ENCODE measurements at places on chromosomes 2 and 18.

DNA sequence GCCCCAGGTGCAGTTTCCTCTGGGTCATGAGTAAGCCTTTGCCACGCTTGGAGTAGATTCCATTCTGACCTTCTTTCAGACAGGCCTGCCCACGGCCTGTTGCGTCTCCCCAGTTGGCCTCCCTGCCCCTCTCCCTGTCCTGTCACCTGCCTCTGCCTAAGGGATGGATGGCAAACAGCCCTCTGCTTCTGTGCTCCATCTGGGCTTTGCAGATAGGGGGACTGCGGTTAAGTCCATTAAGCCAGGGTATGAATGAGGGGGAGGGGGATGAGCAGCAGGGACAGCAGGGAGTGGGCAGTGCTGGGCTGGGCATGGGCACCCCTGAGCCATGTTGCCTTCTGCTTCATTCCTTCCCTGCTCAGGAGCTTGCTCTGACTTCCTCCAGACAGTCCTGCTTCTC lies 37.6 kb upstream of the B3GNT7 start:
- DNase-seq, result no peak

GRCh38 chr2:201513271-201513670 lies 61.7 kb downstream of the STRADB start:
- DNase-seq, result no peak

DNA sequence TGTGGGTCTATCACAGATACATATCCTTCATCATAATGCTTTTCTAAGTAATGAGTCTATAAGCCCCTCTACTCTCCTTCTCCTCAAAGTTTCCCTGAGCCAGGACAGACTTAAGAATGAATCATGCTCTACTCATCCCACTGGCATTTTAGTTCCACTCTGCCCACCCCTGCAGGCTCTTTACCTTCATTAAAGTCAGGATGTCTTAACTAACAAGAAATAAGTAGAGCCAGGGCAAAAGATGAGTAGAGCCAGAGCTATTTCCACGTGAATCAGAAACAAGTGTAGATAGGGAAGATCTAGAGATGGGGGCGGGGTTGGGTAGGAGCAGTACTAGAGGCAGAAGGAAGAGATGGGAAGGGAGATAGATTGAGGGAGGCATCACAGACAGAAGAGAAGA lies 790.5 kb downstream of the RNF144A start:
- DNase-seq, result no peak

DNA sequence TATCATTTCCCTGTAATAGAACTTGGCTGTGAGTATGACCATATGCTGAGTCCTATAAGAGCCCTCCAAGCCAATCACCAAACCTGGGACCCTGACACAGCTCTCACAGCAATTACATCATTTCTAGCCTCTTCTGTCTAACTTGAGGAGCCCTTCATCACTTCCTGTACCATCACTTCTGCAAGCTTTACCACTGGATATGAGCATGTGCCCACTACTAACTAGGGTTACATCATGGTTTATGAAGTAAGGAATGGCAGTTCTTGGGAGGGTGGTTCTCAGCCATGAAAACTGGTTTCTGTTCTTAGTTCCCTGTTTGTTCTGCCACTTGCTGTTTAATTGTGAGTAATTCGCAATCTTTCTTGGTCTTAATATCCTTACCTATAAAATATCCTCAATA lies 31.0 kb upstream of the EPB41L3 start:
- no peak for DNase-seq

DNA sequence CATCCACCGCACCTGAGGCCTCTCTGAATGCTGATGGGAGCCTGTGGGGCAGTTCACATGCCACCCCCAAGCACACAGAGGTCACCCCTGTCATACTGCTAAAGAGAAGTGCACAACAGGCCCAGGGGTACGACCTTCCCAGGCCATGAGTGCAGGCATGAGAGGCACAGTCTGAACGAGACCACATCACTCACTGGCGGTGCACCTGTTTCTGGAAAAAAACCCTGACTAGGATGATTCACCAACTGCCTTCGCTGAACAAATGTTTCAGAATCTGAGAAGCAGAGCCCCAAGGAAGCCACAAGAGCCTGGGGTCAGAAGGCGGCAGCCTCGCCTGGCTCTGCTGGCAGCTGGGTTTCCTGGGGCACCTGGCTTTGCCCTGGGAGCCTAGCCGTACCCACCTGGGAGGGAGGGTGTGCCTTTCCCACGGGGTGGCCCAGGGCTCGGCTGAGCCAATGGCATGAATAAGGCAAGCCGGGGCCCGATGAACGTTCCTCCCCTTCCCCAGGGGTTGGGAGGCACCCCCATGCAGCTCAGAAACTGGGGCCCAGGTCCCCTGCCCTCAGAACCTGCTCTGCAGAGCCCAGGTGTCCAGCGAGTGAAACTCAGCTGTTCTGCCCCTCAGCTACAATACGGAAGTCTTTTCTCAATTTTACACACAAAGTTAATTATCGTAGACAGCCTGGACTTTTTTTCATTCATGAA lies 73.8 kb downstream of the HDAC4 start:
- DNase-seq, result no peak

GRCh38 chr2:165621086-165621560 lies 151.6 kb downstream of the CSRNP3 start:
- DNase-seq, result no peak

GRCh38 chr2:1378456-1379150 lies 34.7 kb upstream of the TPO start:
- DNase-seq, result no peak

DNA sequence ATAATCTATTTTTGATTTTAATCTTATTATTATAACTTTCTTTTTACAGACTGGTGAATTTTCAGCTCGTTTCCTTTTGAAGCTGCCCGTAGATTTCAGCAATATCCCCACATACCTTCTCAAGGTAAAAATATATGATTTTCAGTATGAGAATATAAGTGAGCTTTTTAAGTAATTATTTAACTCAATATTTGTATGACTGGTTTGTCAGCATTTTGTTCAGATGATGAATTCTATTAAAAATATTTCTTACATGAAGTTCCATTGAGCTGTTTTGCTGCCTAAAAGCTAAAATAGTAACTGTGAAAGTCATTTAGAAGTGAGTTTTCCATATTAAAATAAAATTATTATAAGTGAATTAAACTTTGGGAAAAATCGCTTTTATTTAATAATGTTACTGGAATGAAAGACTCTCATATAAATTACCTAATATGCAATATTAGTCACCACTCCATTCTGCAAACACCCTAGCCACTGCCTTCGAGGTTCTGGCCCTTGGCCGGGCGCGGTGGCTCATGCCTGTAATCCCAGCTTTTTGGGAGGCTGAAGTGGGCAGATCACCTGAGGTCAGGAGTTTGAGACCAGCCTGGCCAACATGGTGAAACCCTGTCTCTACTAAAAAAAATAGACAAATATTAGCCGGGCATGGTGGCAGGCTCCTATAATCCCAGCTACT lies 155.3 kb downstream of the BABAM2 start:
- DNase-seq, result no peak

GRCh38 chr2:210519594-210519993 lies 36.8 kb upstream of the CPS1 start:
- DNase-seq, result no peak

GRCh38 chr2:202378001-202378400 lies 1.9 kb downstream of the BMPR2 start:
- DNase-seq, result no peak

GRCh38 chr2:216034065-216034464 lies 20.7 kb upstream of the MREG start:
- DNase-seq, result peak; percentile 70

- DNase-seq, result no peak
These were observed 192.4 kb upstream of the ERBB4 start for GRCh38 chr2:212730994-212731393.

DNA sequence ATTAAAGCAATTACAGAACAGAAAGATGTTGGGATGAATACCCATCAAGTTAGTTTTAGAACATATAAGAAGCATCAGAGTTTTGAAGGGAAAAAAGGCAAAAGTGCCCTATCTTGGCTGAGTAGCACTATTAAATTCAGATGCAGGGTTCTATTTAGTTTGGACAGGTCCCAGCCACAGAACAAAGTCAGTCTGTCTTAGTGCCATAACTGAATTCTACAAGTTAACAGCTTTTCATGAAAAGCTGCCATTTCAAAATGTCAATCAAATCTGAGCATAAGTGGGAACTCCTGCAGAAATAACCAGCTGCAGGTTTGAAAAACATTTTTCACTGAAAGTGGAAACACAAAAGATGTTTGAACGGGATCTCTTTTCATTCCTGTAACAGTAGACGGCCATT lies 160.4 kb downstream of the SRBD1 start:
- DNase-seq, result no peak

DNA sequence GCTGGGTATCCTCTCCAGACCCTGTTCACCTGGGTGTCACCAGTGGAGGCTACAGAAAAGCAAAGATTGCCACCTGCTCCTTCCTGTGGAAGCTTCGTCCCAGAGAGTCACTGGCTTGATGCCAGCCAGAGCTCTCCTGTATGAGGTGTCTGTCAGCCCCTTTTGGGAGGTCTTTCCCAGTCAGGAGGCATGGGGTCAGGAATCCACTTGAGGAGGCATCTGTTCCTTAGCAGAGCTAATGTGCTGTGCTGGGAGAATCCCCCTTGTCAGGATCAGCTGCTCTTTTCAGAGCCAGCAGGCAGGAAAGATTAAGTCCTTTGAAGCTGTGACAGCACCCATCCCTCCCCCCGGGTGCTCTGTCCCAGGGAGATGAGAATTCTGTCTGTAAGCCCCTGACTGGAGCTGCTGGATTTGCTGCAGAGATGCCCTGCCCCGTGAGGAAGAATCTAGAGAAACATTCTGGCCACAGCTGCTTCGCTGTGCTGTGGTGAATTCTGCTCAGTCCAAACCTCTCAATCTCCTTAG lies 121.8 kb downstream of the GPR39 start:
- DNase-seq, result peak; percentile 88

- no peak for DNase-seq
These were observed 59.4 kb upstream of the BZW1 start for GRCh38 chr2:200752332-200752731.

- no peak for DNase-seq
These were observed 45.8 kb upstream of the TANC1 start for GRCh38 chr2:158922601-158923000.

GRCh38 chr2:239287461-239287860 lies 113.4 kb downstream of the HDAC4 start:
- DNase-seq, result no peak

GRCh38 chr2:98663511-98664090 lies 55.2 kb downstream of the UNC50 start:
- DNase-seq, result no peak

- no peak for DNase-seq
These were observed 3.8 kb upstream of the CHN1 start for GRCh38 chr2:175008801-175009495.

DNA sequence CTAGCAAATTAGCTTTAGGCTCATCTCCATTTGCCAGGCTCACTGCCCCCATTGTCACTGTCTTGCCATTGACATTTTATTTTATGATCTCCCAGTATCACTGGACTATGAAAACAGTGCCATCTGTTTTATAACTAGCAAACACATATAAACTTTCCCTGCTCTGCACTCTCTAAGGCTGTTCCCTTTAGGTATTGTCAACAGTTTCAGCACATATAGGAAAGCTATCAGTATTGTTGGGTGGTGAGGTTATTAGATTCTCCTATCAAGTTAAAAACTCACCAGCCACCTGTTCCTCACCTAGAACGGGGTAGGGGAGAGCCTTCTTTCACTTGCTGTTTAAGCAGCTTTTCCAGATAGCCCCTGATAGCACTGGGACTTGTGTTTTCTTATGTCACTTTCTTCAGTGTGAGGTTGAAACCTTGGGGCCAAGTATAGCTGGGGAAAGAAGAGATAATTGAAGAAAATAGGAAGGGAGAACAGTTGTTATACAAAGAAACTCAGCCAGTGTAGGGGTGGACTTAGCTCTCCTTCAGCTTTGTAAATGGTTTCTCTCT lies 32.5 kb downstream of the CFLAR start:
- DNase-seq, result no peak

- DNase-seq, result no peak
These were observed 64.0 kb upstream of the FIGN start for GRCh38 chr2:163799807-163800206.

DNA sequence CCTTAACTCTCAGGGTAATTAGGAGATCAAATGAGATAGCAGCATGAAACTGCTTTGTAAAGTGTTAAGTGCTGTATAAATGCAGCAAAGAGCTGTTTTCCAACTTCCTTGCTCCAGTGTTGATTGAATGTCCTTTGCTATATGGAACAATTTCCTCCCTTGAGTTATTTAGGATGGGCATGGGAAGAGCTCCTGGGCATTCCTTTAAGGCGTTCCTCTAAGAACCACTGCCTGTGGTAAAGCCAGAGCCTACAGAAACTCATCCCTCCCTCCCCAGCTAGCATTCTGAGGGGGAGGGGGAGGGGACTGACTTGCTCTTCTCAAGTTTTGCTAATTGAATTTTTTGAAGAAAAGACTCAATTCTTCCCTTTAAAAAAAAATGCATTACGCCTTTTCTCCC lies 1.4 kb downstream of the AKAIN1 start:
- DNase-seq, result no peak

DNA sequence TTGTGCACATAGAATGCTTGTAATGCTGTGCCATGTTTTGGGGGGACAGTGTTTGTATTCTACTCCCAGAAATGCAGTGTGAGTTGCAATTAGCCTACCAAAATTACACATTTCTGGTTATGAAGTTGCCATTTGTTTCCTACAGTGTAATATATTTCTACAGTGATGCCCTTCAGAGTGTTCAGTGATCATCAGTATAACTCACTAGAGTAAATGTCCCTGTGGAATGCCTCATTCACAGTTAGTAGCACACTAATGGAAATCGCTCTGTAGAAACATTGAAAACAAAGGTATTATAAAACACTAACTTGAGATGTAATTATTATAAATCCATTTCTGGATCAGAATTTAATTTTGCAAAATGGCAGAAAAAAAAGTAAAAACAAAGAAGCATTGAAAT lies 498.7 kb downstream of the PTPRM start:
- DNase-seq, result no peak

DNA sequence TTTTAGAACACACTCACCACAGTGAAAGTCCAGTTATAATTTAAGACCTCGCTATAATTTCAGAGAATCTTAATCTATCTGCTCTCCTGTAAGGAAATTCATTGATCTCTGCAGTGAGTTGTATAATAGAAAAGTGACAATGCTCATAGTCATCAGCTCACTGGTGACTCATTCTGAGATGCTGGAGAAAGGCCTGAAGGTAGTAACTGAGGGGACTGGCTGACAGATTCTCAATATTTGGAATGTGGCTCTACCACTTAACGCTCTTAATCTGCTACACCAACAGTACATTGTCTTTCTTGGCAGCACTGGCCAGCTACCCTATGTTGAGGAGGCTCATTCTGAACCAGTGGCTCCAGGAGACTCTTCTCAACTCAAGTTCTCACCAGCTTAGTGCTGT lies 246.1 kb downstream of the RPRM start:
- no peak for DNase-seq

GRCh38 chr2:15990151-15991101 lies 50.1 kb downstream of the MYCN start:
- peak; percentile 61 for DNase-seq

DNA sequence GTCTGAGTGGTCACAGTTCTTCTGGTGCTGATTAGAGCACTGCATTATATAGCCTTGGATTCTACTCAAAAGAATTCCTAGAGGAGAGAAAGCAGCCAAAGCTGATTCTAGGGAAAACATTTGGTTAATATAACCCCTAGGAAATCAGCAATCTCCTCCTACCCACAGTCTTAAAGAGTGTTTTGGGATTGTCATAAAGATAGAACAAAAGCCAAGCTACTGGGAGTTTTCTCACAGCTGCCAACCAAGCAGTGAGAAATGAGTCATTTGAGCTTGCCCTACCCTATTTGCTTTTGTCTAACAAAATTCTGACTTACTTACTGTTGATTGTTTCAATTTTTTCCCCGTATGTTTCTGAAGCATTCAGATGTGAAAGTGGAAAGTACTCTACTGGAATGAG lies 469.3 kb downstream of the PLCL1 start:
- no peak for DNase-seq

All from WERI-Rb-1 (cell line).